Gastrocnemius medialis (tissue), 4 donors: ENCODE measurements at places on chromosomes 1 and 21.

- H3K27ac ChIP-seq, result no peak overlapping the region
- no peaks in the 10 kb centered on the region for H3K36me3 ChIP-seq
- peaks cover 12% of the 10 kb centered on the region for H3K4me1 ChIP-seq
- no peak overlapping the region for H3K4me3 ChIP-seq
- no peak for DNase-seq
Measured at GRCh38 chr21:43736224-43736883, 17.4 kb downstream of the PDXK start.

DNA sequence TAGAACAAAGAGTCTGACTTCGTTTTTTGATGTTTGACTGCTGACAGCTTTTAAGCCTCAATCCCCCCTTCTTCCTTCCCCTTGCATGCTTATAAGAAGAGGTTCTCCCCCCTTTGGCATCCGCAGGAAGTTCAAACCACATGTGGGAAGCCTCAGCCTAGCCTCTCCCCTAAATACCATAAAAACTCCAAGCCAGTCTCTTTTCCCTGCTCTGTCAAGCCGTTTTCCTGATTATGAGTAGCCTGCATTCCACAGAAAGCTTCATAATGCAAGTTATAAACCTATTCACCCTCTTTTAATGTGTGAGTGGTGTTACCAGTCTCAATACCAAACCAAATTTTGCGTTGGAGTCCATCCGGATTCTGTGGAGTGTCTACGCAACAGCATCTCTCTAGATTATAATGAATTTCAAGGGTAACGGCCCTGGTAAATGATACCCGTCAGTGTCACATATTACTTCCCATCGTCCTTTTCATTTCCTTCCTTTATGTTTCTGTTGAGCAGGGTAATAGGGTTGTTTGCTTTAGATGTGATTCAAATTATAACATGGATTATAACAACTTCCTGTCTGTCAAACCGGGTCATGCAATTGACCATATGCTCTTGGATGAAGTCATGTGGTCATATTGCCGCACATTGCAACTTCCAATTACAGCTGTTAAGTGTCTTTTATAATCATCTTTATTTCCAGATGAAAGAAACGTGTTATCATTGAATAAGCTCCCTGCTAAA, 717.5 kb downstream of the RWDD3 start:
- H3K27me3 ChIP-seq, result no peaks in the 10 kb centered on the region
- DNase-seq, result no peak
- no peak overlapping the region for H3K27ac ChIP-seq
- no peaks in the 10 kb centered on the region for H3K4me1 ChIP-seq

DNA sequence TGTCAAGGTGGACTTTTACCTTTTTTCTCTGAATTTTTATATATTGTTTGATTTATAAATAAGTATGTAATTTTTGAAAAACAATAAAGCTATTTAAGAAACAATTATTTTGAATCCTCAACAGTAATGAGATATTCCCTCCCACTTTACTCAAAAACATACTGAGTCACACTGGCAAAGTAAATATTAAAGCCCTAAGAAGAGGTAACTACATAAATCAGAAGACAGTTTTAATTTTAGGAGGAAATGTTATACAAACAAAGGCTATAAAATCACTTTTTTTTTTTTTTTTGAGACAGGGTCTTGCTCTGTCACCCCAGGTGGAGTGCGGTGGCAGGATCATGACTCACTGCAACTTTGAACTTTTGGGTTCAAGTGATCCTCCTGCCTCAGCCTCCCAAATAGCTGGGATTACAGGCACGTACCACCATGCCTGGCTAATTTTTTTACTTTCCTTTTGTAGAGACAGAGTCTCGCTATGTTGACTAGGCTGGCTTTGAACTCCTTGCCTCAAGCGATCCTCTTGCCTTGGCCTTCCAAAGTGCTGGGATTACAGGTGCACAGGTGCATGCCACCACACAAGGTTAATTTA, 36.2 kb downstream of the ZSWIM5 start:
- DNase-seq, result no peak
- H3K36me3 ChIP-seq, result no peaks in the 10 kb centered on the region
- H3K27ac ChIP-seq, result no peak overlapping the region
- H3K27me3 ChIP-seq, result no peaks in the 10 kb centered on the region
- no peaks in the 10 kb centered on the region for H3K4me1 ChIP-seq
- no peak overlapping the region for H3K4me3 ChIP-seq

DNA sequence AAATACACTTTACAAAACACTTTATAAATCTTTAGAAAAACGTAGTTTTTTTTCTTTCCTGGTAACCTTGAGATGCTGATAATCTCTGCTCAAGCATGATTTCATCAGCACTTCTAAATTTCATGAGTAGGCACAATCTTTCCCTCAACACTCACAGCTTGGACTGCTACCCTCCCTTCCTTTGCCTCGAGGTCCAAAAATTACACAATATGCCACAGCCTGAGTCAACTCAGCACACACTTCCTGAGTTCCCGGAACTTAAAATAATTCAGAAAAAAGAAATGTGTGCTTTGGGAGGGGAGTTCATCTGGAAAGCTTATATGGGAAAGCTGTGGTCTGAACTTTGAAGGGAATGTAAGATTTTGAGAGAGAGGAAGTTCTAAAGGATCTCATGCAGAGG, 5.9 kb downstream of the CLCA2 start:
- no peaks in the 10 kb centered on the region for H3K27me3 ChIP-seq
- peak overlapping the region; percentile 61 for H3K27ac ChIP-seq
- no peaks in the 10 kb centered on the region for H3K36me3 ChIP-seq

DNA sequence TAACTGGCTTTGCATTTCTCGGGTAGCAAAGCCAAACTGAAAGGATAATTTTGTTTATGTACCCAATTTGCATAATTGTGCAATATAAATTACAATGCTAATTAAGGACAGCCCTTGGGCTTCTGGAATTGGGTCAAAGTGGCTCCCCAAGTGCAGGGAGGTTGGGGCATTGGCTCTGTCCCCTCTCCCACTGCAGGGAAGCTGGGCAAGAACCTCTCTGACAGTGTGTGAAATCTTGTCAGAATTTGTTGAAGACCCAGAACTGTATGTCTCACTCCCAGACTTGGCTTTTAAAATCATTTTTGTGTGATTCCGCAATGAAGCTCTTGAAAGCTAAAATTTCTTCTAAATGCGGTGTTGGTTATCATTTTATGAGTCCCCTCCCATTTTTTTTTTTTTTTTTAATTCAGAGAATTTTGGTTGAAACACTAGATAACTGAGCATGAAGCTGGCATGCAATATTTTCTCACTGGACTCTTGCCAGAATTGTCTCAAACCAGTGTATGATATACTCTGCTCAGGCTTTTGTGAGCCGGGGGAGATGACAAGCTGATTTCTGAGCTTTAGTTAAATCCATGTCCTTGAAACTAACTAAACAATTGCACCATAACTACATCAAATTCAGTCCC, 878.9 kb upstream of the CXADR start:
- H3K27me3 ChIP-seq, result no peaks in the 10 kb centered on the region
- H3K36me3 ChIP-seq, result no peaks in the 10 kb centered on the region
- DNase-seq, result no peak

- H3K27me3 ChIP-seq, result no peaks in the 10 kb centered on the region
- H3K27ac ChIP-seq, result no peak within 1 kb of the TSS
- H3K4me1 ChIP-seq, result no peaks in the 10 kb centered on the region
- H3K4me3 ChIP-seq, result no peak within 1 kb of the TSS
- H3K36me3 ChIP-seq, result no peaks in the 10 kb centered on the region
Measured at GRCh38 chr1:153415850-153416570, at the start of gene S100A7A. TSS of gene S100A7A (plus strand) at chr1:153416520. CDS start at chr1:153418083, 1,563 bp downstream.

GRCh38 chr1:87794788-87795614, 466.3 kb downstream of the LMO4 start:
- H3K27ac ChIP-seq, result no peak overlapping the region
- no peak overlapping the region for H3K4me3 ChIP-seq
- no peaks in the 10 kb centered on the region for H3K36me3 ChIP-seq
- DNase-seq, result no peak
- H3K4me1 ChIP-seq, result no peaks in the 10 kb centered on the region
